ENCODE measurements at places on chromosomes 3 and 15. TPM values are rescaled to one million over a fixed set of nuclear protein-coding genes. Genes with fewer than 3 reads are reported as not detected.
A peak's percentile ranks its signal among the peaks of the same experiment; 100 is the strongest.

GRCh38 chr3:196216089-196216564, at the start of gene SLC51A:
SLC51A (plus strand) TSS chr3:196216534; CDS start chr3:196216713, 179 bp downstream.
- peak within 1 kb of the TSS; percentile 85 for H3K27ac ChIP-seq
- H3K36me3 ChIP-seq = no peaks in the 10 kb centered on the region
- peaks cover 45% of the 10 kb centered on the region for H3K4me1 ChIP-seq
- no peak within 1 kb of the TSS for H3K4me3 ChIP-seq
- DNase-seq = no peak

DNA sequence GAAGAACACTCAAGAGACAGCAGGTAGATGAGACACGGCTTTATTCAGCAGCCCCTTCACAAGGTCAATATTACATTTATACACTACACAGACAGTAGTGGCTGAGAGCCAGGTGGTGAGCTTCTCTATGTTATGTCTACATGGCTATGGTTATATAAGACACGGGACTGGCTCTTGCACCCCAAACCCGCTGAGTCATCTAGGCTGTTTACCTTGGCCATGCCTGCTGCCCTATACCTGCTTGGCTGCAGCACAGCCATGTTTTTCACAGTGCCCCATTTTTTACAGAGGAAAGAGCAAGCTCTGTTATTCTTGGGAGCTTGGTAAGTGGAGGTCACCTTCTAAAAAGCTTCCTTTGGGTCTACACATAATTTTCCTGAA, 231.6 kb downstream of the IGSF11 start:
- H3K27me3 ChIP-seq = no peaks in the 10 kb centered on the region
- no peak for DNase-seq
- H3K4me3 ChIP-seq = no peak overlapping the region
- no peaks in the 10 kb centered on the region for H3K4me1 ChIP-seq
- no peak overlapping the region for H3K27ac ChIP-seq

DNA sequence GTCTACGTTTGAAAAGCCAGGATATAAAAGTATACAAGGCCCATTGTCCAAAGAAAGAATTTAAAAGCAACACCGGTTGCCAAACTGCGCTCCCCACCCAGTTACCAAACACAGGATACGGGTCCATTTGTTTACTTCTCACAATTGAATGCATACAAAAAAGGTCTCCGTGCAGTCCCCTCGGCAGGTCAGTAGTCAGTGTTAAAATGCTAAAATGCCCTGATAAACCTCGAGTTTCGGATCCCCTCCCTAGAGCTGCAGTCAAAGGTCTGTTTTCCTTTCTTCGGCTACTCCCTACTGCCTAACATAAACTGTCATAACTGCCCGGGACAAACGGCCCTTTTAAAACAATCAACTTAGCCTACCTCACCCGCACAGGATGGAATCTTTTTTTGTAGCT, 534.6 kb downstream of the FOXP1 start:
- H3K27ac ChIP-seq = no peak overlapping the region
- H3K4me1 ChIP-seq = peaks cover 13% of the 10 kb centered on the region
- H3K4me3 ChIP-seq = no peak overlapping the region
- H3K27me3 ChIP-seq = no peaks in the 10 kb centered on the region
- H3K36me3 ChIP-seq = no peaks in the 10 kb centered on the region

GRCh38 chr15:89356634-89357298, 22.1 kb upstream of the POLG start:
- H3K36me3 ChIP-seq = no peaks in the 10 kb centered on the region
- peaks cover 56% of the 10 kb centered on the region for H3K27me3 ChIP-seq
- no peak overlapping the region for H3K4me3 ChIP-seq

DNA sequence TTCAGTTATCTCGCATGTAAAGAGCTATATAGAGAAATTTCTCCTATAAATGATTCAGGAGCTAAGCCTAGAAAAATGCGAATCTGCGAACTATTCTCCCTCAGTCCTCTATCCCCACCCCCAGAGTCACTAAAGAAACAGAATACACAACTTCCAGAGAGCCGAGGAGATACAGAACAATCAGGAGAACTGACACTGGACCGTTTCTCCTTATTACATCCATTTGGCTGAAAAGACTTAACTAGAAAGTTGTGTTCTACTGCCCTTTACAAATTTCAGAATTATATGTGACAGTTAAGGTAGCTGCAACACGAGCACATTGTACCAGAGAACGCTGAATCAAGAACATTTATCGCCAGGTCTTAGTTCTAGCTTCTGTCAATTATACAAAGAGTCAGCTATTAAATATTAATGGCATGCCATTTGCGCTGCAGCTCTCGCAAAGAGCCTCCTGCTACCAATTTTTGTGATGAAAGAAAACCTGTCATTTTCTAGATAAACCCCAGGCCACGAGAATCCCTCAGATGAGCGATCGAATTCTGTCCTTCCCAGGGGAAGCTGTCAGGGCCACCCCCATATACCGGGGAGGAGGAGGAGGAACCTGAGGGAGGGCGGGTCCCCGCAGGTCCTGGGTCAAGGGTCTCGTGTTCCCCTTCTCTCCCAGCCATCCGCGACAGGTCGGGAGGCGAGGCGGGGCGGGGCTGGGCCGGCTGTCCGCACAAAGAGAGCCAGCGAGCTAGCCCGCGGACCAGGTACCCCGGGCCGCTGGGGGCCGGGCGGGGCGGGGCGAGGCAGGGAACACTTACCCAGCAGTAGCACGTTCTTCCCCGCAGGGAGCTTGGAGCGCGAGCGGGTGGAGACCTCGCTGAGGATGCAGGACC, 878 bp downstream of the DYNC1LI1 start:
- no peaks in the 10 kb centered on the region for H3K36me3 ChIP-seq
- H3K27me3 ChIP-seq = no peaks in the 10 kb centered on the region
- H3K4me1 ChIP-seq = peaks cover 24% of the 10 kb centered on the region
- peak overlapping the region; percentile 97 for H3K27ac ChIP-seq
- peak; percentile 60 for DNase-seq

GOLGA6A gene
- not detected for total RNA-seq

- DNase-seq = no peak
- no peak overlapping the region for H3K27ac ChIP-seq
- H3K27me3 ChIP-seq = no peaks in the 10 kb centered on the region
- no peak overlapping the region for H3K4me3 ChIP-seq
Observed at GRCh38 chr15:72196409-72197040, 1.1 kb downstream of the GRAMD2A start.

GRCh38 chr3:138625707-138626365, 17.3 kb downstream of the FAIM start:
- no peak overlapping the region for H3K27ac ChIP-seq
- H3K36me3 ChIP-seq = no peaks in the 10 kb centered on the region
- H3K4me3 ChIP-seq = no peak overlapping the region
- no peaks in the 10 kb centered on the region for H3K27me3 ChIP-seq

GRAMD2A gene
- not detected for total RNA-seq

GRCh38 chr3:104715972-104716371, 650.7 kb upstream of the ALCAM start:
- no peak for DNase-seq
- H3K4me1 ChIP-seq = no peaks in the 10 kb centered on the region
- no peak overlapping the region for H3K4me3 ChIP-seq
- H3K27ac ChIP-seq = no peak overlapping the region
- no peaks in the 10 kb centered on the region for H3K36me3 ChIP-seq
- no peaks in the 10 kb centered on the region for H3K27me3 ChIP-seq

- no peak overlapping the region for H3K27ac ChIP-seq
- H3K27me3 ChIP-seq = no peaks in the 10 kb centered on the region
- no peaks in the 10 kb centered on the region for H3K36me3 ChIP-seq
- H3K4me3 ChIP-seq = no peak overlapping the region
Observed at GRCh38 chr3:122697952-122698620, 17.4 kb downstream of the PARP14 start.

GRCh38 chr15:47963265-47963664, 157.5 kb upstream of the SLC24A5 start:
- no peak overlapping the region for H3K4me3 ChIP-seq
- no peak for DNase-seq
- no peaks in the 10 kb centered on the region for H3K4me1 ChIP-seq
- no peaks in the 10 kb centered on the region for H3K27me3 ChIP-seq
- no peaks in the 10 kb centered on the region for H3K36me3 ChIP-seq

ATR gene
- 57.1 TPM for total RNA-seq

DNA sequence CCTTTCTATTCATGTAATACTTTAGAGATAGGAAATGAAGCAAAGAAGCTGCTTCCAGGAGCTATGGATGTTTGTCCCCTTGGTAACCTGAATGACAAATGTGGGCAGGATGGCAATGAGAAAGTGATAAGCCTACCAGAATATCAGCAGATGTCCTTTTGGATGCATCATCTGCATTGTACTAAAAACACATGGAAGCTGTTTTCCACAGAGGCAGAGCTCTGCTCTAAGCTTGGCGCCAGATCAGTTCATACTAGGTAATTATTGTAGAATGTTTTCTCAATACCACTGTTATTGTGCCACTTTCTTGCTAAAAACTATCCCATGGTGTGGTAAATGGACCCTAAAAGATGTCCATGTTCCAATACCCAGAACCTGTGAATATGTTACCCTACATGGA, 100.2 kb downstream of the DTWD1 start:
- H3K36me3 ChIP-seq = no peaks in the 10 kb centered on the region
- no peak for DNase-seq
- peaks cover 3% of the 10 kb centered on the region for H3K4me1 ChIP-seq

DNA sequence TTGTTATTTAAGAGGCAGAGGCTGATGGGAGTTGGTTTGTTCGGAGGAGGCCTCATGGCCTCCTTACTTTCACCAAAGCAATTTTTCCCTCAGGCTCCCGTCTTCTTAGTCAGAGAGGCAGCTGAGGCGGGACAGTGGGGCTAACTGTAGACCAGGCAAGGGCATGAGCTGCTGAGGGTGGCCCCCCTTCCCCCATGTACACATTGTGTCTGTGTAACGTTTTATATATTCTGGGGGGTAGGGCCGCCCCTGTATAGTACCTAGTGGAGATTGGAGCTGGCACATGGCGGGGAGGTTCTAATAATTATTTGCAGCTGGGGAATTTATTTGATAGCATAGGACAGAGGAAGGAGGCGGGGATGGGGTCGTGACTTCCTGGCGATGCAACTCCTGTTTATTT, 35.1 kb downstream of the NGRN start:
- H3K27ac ChIP-seq = no peak overlapping the region
- H3K4me1 ChIP-seq = no peaks in the 10 kb centered on the region
- H3K4me3 ChIP-seq = no peak overlapping the region
- peak; percentile 46 for DNase-seq
- H3K27me3 ChIP-seq = no peaks in the 10 kb centered on the region
- H3K36me3 ChIP-seq = no peaks in the 10 kb centered on the region

DCBLD2 gene
- total RNA-seq = 44.1 TPM

- H3K36me3 ChIP-seq = no peaks in the 10 kb centered on the region
- no peak for DNase-seq
- H3K27me3 ChIP-seq = no peaks in the 10 kb centered on the region
- H3K4me1 ChIP-seq = no peaks in the 10 kb centered on the region
Observed at GRCh38 chr15:23854203-23854911, 167.3 kb upstream of the NDN start.

AQP9 gene
- total RNA-seq = not detected

SYNPR gene
- total RNA-seq = not detected
